ENCODE measurements at places on chromosomes 12 and 14.

- no peaks in the 10 kb centered on the region for H3K36me3 ChIP-seq
- no peak overlapping the region for H3K27ac ChIP-seq
- H3K4me1 ChIP-seq, result no peaks in the 10 kb centered on the region
- DNase-seq, result no peak
Observed at GRCh38 chr14:26729851-26730250, 132.0 kb upstream of the NOVA1 start.

GRCh38 chr12:80756875-80757274 is 40.2 kb downstream of the MYF5 start:
- no peak for DNase-seq
- H3K36me3 ChIP-seq, result peaks cover 2% of the 10 kb centered on the region
- H3K4me3 ChIP-seq, result no peak overlapping the region
- H3K27me3 ChIP-seq, result no peaks in the 10 kb centered on the region

DNA sequence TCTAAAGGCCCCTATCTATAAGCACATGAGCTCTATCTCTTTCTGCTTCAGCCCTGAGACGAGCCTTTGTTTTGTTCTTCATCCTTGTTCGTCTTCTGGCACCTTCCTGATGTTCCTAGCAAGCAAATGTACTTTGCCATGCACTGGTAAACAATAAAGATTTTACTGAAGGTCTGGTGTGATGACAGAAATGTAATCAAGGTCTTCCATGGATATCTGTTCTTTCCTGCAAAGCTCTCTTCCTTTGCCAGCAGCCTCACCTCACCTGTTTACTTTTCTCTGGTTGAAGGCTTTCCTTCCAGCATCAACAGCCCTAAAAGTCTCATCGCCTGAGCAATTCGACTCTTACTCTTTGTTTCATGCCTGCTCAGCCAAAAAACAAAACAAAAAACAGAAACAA is 330.3 kb downstream of the PCNX1 start:
- H3K4me3 ChIP-seq, result no peak overlapping the region
- H3K27ac ChIP-seq, result no peak overlapping the region
- no peak for DNase-seq
- no peaks in the 10 kb centered on the region for H3K4me1 ChIP-seq

- no peaks in the 10 kb centered on the region for H3K27me3 ChIP-seq
- H3K4me3 ChIP-seq, result no peak overlapping the region
- H3K36me3 ChIP-seq, result peaks cover 3% of the 10 kb centered on the region
- H3K4me1 ChIP-seq, result peaks cover 6% of the 10 kb centered on the region
Observed at GRCh38 chr14:35594616-35595015, 60.7 kb downstream of the INSM2 start.

GRCh38 chr14:39343614-39344013 is 88.6 kb downstream of the FBXO33 start:
- DNase-seq, result no peak
- H3K27ac ChIP-seq, result no peak overlapping the region
- H3K27me3 ChIP-seq, result no peaks in the 10 kb centered on the region
- no peak overlapping the region for H3K4me3 ChIP-seq
- peaks cover 16% of the 10 kb centered on the region for H3K4me1 ChIP-seq

GRCh38 chr14:63874223-63874622 is 21.4 kb downstream of the SYNE2 start:
- no peak overlapping the region for H3K27ac ChIP-seq
- H3K36me3 ChIP-seq, result peaks cover 27% of the 10 kb centered on the region
- H3K4me1 ChIP-seq, result peaks cover 47% of the 10 kb centered on the region

DNA sequence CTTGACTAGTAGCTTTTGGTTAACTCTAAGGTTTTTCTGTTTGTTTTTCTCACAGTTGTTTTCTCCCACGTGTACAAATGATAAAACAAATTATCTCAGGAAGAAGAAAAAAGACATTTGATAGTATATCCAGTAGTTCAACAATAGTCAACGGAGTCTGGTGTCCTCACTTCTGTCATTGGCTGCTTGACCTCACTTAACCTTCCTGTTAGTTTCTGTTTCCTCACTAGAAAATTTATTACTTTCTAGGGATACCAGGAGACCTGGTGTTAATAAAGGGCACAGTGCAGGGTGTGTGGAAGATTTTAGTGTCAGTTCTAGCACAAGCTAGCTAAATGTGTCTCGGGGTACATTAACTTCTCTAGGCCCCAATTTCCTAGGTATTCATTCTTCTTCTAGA is 116.0 kb downstream of the PRKCH start:
- H3K36me3 ChIP-seq, result peaks cover 44% of the 10 kb centered on the region
- H3K27me3 ChIP-seq, result no peaks in the 10 kb centered on the region
- no peak for DNase-seq
- H3K4me3 ChIP-seq, result peak overlapping the region; percentile 84
- peaks cover 87% of the 10 kb centered on the region for H3K4me1 ChIP-seq

- H3K4me3 ChIP-seq, result peak overlapping the region; percentile 70
- peak; percentile 72 for DNase-seq
- H3K27ac ChIP-seq, result peak overlapping the region; percentile 92
- peaks cover under 1% of the 10 kb centered on the region for H3K27me3 ChIP-seq
Observed at GRCh38 chr12:6230321-6231110, 30.3 kb downstream of the CD9 start.

DNA sequence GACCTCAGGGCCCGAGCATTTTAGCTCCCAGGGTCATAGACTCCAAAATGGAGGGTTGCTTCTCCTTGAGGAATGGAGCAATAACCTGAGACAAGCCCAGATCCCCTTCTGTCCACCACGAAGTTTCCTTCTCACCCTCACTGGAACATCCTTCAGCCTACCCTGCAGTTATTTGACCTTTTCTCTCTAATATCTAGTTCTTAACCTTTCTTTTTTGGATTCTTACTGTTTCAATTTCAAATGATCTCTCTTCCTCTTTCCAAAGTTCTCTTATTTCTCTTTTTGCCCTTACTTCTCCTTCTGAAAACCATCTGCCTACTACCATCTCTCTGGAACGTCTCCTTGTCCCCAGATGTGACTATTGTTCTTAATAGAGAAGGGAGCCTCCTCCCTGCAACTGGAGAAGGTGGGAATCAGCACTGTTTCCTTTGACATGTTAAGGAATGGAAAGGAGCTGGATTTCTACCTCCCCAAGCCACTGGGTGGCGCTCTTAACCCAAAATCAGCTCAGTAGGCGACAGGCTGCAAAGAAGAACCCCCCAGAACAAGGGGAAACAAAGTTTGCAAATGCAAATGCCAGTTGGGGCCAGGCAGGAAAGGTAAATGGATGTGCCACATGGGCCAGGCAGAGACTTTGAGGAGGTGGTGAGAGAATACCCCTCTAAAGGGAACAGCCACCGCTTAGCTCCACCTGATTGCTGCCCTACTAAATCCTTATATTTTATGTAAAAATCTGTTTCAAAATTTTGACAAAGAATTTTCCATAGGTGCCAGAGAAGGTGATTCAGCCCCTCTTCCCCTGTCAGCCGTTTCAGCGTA is 22.4 kb upstream of the PDE1B start:
- H3K4me1 ChIP-seq, result peaks cover 7% of the 10 kb centered on the region
- H3K36me3 ChIP-seq, result peaks cover 88% of the 10 kb centered on the region
- no peaks in the 10 kb centered on the region for H3K27me3 ChIP-seq
- no peak overlapping the region for H3K4me3 ChIP-seq

GRCh38 chr12:45587877-45588533 is 141.5 kb upstream of the ARID2 start:
- H3K27me3 ChIP-seq, result no peaks in the 10 kb centered on the region
- no peak overlapping the region for H3K4me3 ChIP-seq
- no peak overlapping the region for H3K27ac ChIP-seq
- DNase-seq, result no peak
- H3K36me3 ChIP-seq, result no peaks in the 10 kb centered on the region

DNA sequence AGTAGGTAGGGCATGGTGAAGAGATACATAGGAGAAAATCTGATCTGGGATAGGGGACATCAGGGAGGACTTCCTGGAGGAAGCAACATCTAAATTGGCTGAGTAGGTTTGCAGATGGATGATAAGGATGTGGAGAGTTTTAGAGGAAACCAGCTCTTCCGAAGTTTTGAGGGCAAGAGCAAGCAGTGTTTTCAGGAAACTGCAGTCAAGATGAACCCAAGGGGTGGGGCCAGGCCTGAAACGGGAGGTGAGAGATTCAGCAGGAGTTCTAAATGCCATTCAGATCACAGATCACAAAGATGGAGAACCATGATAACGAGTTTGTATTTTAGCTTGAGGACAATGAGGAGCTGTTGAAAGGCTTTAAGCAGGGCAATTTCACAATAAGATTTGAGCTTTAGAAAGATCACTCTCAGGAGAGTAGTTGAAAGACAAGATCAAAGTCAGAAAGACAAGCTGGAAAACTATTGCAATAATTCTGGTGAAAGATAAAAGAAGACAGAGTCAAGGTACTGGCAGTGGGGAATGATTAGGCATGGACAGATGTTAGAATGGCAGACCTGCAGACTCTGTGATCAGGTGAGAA is 70.1 kb upstream of the PLXNC1 start:
- H3K4me1 ChIP-seq, result peaks cover 6% of the 10 kb centered on the region
- peaks cover 54% of the 10 kb centered on the region for H3K27me3 ChIP-seq
- no peak overlapping the region for H3K27ac ChIP-seq
- DNase-seq, result no peak
- H3K4me3 ChIP-seq, result no peak overlapping the region

Measured in effector memory CD8-positive, alpha-beta T cell (primary cell).